ENCODE measurements at places on chromosomes 16 and 17.

GRCh38 chr17:81418710-81419318 is 23.6 kb downstream of the BAHCC1 start:
- DNase-seq = no peak

GRCh38 chr16:1715220-1715619 is 9.2 kb downstream of the MAPK8IP3 start:
- DNase-seq = no peak

- no peak for DNase-seq
Observed at GRCh38 chr16:51592001-51592501, 441.0 kb upstream of the SALL1 start.

- no peak for DNase-seq
Observed at GRCh38 chr17:73201215-73202069, 8.6 kb downstream of the COG1 start.

DNA sequence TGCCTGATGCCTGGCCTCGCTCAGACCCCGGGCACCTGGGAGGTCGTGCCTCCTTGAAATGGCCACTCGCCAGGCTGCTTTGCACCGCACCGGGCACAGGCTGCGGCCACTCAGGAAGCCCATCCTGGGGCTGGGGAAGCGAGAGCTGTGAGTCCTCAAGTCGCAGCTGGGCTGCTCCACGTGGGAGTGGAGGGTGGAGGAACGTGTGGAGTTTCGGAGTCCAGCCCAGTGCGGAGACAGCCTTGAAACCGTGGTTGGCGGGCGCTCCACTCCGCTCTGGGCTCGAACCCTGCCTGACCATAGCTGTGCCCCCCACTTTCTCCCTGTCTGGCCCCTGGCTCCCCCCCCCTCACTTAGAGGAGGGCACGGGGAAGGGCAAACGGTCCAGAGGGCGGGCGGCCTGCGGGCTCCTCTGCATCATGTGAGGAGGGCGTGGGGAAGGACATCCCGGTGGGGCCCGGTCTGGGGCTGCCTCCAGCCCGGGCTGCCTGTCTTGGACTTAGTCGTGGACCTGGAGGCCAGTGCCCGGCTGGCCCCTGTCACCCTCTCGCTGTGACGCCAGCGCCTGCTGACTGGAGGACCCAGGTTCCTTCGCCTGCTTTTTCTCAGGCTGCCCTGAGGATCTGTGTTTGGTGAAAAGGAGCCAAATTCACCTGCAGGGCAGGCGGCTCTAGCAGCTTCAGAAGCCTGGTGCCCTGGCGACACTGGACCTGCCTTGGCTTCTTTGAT is 2.5 kb downstream of the UBE2I start:
- DNase-seq = no peak

- DNase-seq = no peak
Observed at GRCh38 chr17:40582328-40582901, 17.1 kb upstream of the CCR7 start.

GRCh38 chr17:66514227-66514806 is 211.9 kb downstream of the PRKCA start:
- no peak for DNase-seq

DNA sequence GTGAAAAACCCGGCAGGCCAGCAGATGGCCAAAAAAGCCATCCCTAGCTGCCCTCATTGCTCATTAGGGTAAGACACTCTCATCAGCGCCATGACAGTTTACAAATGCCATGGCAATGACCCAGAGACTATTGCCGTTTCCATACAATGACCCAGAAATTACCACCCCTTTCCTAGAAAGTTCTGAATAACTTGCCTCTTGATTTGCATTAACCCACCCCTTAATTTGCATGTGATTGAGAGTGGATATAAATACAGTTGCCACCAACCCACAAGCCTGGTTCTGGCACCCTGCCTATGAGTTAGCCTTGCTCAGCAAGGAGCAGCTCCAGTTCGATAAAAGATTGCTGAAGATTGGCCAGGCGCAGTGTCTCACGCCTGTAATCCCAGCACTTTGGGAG is 16.1 kb upstream of the C16orf54 start:
- DNase-seq = no peak

GRCh38 chr17:66903781-66904180 is 60.7 kb upstream of the CACNG4 start:
- no peak for DNase-seq

GRCh38 chr17:36629970-36630502 is 28.7 kb downstream of the MRM1 start:
- no peak for DNase-seq

GRCh38 chr17:8151641-8152111 is 528 bp downstream of the PER1 start:
- no peak for DNase-seq

GRCh38 chr16:84292011-84292410 is 2.7 kb upstream of the WFDC1 start:
- no peak for DNase-seq

DNA sequence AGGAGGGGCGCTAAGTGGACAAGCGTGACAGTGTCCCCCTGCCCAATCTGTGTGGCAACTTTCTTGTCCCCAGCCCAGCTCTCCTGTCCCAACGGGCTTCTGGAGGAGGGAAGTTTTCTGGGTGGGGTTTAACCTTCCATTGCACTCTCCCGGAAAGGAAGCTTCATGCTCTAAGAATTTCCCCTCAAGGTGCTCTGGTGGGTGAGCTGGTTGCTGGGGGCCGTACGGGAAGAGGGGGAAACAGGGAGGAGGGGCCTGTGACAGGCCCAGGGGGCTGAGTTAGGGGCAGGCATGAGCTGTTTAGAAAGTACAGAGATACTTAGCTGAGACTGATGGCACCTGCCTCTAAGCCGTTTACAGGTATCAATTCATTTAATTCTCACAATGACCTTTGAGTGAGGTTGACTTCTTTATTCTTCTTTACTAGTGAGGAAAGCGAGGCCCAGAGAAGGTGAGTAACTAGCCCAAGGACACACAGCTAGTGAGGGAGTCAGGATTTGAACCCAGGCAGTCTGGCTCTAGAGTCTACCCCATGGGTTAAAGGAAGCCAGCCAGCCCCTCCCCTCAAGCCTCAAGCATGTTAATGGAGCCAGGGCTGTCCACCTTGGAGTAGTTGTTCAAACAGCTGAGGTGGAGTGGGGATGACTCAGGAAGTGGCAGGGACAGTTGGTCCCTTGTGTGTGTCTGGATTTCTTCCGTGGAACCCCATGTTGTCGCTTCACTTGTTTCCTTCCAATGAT is 18.9 kb downstream of the ADGRG1 start:
- DNase-seq = no peak

GRCh38 chr16:58021661-58022551 is 3.6 kb upstream of the MMP15 start:
- no peak for DNase-seq
